AG04450 (cell line): ENCODE measurements at places on chromosomes 6 and 20. TPM values are rescaled to one million over a fixed set of nuclear protein-coding genes. Genes with fewer than 3 reads are reported as not detected.
A peak's percentile ranks its signal among the peaks of the same experiment; 100 is the strongest.

DNA sequence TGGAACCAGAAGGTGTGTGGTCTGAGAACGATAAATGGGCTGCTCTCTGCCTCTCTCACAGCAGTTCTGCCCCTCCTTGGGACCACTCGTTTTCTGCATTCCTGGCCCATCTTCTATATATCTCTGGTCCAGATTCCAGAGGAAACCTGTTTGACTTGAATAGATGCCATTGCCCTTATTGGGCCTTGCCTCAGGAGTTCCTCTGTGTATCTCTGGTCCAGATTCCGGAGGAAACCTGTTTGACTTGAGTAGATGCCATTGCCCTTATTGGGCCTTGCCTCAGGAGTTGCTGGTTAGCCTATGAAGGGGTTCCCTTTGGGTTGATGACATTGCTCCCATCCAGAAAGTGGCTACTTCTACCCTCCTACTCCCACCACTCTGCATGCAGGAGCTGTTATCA is 189.4 kb downstream of the SLC16A10 start:
- DNase-seq: no peak

GRCh38 chr6:70685494-70686180 is 18.0 kb downstream of the SMAP1 start:
- no peak for DNase-seq

DNA sequence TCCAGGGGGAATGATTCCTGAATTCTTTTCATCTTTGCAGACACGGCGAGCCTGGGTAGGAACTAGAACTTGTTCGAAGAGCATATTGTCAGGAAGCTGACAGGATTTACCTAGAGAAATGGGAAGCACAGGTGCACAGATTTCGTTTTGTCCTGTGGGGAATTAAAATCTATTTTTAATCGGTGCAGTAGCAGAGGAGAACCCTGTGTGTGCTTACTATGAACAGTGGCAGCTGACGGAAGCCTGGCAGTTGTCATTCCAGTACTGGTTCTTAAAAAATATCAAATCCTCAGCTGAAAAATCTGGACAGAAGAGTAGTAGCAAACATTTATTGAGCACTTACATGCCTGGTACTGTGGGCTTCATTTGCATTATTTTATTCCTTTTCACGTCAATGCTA is 609.0 kb downstream of the QKI start:
- DNase-seq: no peak

DNA sequence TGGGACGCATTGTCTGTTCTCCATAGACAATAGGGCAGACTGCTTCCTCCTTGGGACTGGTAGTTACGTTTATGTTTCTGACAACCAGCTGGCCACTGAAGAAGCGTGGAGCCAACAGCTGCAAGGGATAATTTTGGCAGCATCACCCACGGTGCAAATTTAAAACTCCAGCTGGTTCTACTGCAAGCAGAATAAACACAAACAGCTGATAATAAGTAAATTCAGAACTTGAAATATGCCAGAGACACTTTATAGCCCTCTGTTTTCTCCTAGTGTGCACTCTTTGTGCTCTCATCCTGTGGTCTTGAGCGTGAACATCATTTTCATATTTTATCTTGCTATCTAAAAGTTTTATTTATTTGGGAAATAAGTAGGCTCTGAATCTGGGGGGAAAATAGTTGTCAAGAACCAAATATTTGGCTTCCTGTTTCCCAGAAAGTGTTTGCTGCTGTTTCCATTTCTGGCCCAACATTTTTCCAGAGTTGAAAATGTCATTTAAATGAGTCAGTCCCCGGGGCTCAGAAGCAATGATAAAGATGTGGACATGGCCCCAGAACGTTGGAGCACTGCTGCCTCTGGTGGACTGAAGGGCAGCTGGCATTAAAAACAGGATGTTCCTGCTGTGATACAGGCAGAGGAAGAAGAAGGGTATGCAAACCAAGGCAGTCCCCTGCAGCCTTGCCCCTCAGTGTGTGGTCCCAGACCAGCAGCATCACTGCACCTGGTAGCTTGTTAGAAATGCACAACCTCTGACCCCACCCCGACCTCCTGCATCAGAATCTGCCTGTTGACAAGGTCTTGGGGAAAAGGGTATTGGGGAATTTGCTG is 12.5 kb upstream of the THBD start:
- DNase-seq: peak; percentile 21

- DNase-seq: no peak
Measured at GRCh38 chr6:78505178-78505577, 362.2 kb upstream of the IRAK1BP1 start.

DNA sequence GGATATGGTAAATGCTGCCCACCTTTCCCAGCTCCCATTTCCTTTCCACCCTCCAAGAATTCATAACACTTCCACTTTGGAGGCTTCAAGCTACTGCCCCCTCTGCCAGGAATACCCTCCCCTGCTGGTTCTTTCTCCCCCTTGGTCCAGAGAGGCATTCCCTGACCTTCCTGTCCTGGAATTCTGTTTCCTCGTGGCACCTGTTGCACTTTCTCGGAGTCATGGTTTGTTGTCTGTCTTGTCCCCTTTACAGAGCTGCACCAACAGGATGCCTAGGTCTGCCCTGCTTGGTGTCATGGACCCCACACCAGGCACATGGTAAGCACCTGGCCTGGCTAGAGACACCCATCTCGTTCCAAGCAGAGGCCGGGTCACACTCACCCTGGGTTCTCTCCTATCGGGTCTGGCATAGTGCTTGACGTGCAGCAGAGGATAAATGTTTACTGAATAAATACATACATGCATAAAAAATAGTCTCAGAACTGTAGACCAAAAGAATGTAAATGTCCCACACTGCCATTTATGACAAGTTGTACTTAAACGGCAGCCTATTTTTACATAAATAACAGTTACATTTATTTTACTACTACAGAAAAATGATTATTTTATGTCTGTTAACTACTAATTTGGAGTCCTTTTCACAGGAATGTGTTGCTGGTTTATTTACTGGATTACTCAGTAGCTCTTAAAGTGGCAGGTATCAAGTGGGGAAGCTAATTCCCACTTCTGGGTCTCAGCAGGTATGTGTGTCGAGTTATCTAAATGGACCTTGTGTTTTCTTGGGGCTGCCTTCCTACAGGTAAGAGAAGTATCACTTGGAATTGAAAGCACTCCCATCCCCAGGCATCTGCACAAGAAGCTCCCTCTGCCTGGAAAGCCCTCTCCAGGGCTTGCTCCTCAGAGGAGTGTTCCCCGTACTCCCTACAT is 69.3 kb downstream of the KIF13A start:
- no peak for DNase-seq

DNA sequence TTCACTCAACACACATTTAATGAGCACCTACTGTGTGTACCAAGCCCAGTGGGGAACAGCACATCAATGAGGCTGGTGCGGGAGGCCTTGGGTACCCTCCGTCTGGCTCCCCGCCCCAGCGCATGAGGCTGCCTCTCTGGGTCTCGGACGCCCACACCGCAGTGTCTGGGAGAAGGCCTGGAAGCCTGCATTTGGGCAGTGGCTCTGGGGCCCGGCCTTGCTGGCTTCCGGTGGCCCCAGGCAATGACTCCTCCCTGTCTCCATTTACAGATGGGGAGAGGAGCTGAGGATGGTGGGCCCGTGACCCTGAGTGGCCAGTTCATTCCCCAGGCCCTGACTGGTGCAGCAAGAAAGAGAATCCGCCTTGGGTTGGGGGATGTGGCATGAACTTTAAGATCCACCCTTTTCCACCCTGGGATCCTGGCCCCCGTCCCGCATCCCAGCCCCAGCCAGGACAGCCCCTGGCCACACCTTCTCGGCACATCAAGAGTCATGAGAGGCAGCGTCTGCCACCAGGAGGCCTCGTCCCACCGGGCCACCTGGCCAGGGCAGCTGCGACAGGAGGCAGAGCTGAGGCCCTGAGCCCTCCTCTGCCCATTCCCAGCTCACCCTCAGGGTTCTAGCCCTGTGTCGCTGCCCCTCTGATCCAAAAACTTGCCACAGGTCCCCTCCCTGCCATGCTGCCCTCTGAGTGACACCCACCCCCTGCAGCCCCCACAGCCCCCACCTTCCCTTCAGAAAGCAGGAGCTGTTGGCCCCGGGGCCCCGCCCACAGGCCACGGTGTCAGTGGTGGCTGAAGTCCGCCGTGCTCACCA is 17.5 kb upstream of the MRGBP start:
- no peak for DNase-seq

GRCh38 chr6:111361648-111362047 is 121.4 kb downstream of the REV3L start:
- peak; percentile 15 for DNase-seq

GRCh38 chr6:10555625-10556309 is 34.6 kb downstream of the GCNT2 start:
- no peak for DNase-seq

GRCh38 chr20:13809855-13810254 is 25.0 kb downstream of the NDUFAF5 start:
- DNase-seq: no peak

- DNase-seq: no peak
Measured at GRCh38 chr6:125987026-125987617, 782 bp downstream of the TRMT11 start.

GRCh38 chr20:59481067-59481466 is 123.3 kb upstream of the PHACTR3 start:
- DNase-seq: no peak

GRCh38 chr6:157263146-157263545 is 60.2 kb downstream of the TMEM242 start:
- DNase-seq: no peak

DNA sequence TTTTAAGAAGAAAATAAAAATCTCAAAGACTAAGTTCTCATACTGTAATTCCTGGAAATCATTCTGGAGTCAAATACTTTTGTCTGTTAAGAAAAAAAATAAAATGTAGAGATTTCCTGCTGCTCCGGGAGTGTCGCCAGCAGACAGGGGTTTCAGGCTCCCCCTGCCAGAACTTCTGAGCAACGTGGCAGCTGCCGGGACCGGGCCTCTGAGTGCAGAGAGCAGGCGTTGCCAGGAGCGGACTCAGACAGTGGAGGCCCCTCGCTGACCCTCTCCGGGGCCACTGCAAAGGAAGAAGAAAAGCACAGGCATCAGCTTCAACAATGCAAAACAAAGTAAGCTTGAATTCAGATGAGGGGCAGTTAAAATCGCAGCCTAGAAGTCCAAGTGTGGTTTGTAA is 95.5 kb downstream of the THBS2 start:
- DNase-seq: no peak

DNA sequence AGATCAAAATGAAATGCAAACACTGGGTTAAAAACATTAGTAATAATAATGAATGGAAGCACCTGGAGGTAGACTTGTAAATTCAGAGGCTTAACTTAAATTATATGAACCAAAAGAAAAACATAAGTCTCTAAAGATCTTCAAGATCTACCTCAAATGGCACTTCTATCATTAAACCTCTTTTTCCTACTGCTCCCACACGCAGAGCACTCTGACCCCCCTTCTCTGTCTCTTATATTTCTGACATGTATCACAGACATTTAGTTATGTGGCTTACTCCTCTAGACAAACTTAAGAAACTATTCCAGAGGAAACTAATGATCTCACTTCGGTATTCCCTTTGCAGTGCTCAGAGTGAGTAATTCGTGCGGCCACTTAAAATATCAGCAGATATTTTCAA is 1.1 kb downstream of the TBC1D32 start:
- DNase-seq: no peak

- DNase-seq: no peak
Measured at GRCh38 chr20:39645131-39645530, 683.0 kb downstream of the DHX35 start.

DNA sequence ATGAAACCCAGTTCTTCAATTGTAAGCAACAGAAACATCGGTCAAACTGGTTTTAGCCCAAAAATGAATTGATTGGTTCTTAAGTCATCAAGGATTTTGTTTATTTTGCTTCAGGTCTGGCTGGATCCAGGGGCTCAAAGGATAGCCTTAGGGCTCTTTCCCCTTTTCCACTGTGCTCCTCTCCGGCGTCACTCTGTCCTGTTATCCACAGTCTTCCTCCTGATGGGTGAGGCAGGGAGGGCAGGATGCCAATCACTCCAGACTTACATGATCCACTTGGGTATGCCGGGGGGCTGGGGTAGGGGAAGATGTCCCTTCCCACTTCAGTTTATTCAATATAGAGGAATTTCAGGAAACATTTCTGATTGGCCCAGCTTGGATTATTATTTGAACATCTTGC is 40.0 kb downstream of the PLAGL2 start:
- DNase-seq: no peak

- no peak for DNase-seq
Measured at GRCh38 chr20:50758992-50759391, 27.6 kb downstream of the PARD6B start.

- DNase-seq: no peak
Measured at GRCh38 chr6:15431762-15432483, 186.1 kb downstream of the JARID2 start.

DNA sequence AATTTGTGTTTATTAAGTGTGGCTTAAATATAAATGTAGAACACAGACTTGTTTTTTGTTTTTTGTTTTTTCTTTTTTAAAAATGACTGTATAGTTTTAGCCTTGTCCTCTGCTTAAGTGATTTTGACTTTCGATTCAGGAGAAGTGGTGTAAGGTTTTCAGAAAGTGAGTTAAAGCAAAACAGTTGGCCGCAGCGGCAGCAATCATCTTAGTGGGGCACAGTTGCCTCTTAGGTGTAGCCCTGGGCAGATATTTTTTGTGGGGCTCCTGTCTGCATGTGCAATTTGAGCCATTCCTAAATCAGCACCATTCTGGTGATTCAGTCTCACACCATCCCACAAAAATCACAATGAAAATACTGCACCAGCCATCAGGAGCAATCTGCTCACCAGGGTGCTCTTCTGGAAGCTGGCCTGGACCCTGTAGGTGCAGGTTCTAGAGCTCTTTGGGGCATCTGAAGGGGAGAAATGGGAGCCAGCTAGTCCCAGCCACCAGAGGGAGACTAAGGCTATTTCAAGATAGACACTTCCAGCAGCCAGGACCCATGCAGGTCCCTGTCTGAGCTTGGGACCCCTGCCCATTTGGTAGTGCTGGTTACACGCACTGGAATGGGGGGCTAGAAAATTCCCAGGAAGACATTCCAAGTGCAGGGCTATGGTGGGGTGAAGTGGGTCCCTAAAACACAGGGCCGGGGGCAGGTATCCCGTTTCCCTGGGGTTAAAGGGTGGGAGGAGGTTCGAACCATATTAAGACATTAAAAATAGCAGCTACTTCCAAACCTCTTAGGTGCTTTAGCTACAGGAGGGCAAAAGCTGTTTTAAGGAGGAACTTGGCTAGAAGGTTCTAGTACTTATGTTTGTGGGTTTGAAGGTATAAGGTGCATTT is 156.6 kb downstream of the NFATC2 start:
- no peak for DNase-seq

DNA sequence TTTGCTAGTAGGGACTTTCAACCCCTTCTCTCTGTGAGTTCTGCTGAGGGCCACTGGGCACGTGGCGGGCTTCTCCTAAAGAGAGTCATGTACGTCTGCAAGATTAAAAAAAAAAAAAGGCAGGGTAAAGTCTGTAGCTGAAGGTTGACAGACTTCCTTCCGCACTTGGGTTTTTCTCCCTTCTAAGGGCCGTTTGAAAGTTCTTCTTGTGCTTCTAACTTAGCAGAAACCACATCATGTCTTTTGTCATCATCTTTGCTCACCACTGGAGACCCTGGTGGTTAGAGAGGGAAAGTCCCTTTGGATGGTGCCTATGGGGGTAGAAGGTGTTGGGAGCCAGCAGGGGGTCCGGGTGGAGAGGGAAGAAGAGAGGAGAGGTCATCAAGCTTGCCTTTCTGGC is 31.4 kb downstream of the PRDM1 start:
- no peak for DNase-seq

The APMAP gene
- 94.5 and 97.4 TPM in 2 replicates for polyA plus RNA-seq

The SLPI gene
- not detected in 2 replicates for polyA plus RNA-seq

The CD40 gene
- 0.21 and 0.37 TPM in 2 replicates for polyA plus RNA-seq

The EDEM2 gene
- polyA plus RNA-seq: 28.3 and 30.3 TPM in 2 replicates

The CDKAL1 gene
- polyA plus RNA-seq: 6.8 and 9.2 TPM in 2 replicates

The CALHM4 gene
- 0.11 TPM in 1 of 2 replicates, not detected in the other for polyA plus RNA-seq

The PDE10A gene
- polyA plus RNA-seq: 7.8 and 8.9 TPM in 2 replicates

The OR2B6 gene
- 0.09 TPM in 1 of 2 replicates, not detected in the other for polyA plus RNA-seq

The HBS1L gene
- polyA plus RNA-seq: 74.2 and 101 TPM in 2 replicates

The MYL9 gene
- polyA plus RNA-seq: 273 and 380 TPM in 2 replicates
